HCEC 1CT (cell line): ENCODE measurements at places on chromosomes 13 and 19.

- DNase-seq: no peak
Measured at GRCh38 chr13:101565317-101565716, 112.8 kb downstream of the ITGBL1 start.

- no peak for DNase-seq
Measured at GRCh38 chr19:39014037-39014436, 18.3 kb downstream of the FBXO27 start.

DNA sequence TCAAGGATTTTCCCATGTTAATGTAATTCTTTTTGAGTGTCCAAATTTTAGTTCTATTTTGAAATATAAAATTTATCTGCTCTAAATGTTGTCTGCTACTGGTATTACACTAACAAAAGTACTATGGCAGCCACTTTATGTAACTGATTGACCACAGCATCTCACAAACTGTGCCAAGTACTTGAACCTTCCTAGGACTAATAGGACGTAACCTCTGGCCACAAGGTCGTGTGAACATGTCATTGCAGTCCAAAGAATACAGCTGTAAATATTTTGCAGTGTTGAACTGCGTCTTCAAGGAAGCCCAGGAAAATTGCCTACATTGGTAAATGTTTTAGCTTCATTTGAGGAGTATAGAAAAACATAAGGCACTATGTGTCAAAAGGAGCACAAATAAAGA, 1.9 kb downstream of the KCTD4 start:
- no peak for DNase-seq

- DNase-seq: no peak
Measured at GRCh38 chr13:98626298-98626935, 49.5 kb upstream of the STK24 start.
